GM10248 (cell line): ENCODE measurements at places on chromosomes 6 and 20.

DNA sequence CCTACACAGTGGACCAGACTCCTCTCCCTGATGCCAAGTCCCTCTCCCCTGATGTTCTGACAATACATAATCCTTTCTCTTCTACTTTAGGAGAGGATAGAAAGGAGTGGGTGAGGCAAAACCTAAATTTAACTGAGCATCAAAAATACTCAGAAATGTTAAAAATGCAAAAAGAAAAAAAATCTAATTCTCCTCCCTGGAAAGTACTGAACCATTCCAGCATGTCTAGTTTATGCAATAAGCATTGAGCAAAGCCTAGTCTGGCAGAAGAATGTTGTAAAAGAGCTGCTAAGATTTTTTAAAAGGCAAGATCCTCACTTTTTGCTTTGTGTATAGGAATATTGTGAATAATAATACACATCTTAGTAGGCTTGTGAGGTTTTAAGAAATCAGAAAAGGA, 116.6 kb upstream of the STXBP5 start:
- DNase-seq = no peak

- DNase-seq = no peak
These were observed 149.5 kb downstream of the RNF144B start for GRCh38 chr6:18536591-18537055.

DNA sequence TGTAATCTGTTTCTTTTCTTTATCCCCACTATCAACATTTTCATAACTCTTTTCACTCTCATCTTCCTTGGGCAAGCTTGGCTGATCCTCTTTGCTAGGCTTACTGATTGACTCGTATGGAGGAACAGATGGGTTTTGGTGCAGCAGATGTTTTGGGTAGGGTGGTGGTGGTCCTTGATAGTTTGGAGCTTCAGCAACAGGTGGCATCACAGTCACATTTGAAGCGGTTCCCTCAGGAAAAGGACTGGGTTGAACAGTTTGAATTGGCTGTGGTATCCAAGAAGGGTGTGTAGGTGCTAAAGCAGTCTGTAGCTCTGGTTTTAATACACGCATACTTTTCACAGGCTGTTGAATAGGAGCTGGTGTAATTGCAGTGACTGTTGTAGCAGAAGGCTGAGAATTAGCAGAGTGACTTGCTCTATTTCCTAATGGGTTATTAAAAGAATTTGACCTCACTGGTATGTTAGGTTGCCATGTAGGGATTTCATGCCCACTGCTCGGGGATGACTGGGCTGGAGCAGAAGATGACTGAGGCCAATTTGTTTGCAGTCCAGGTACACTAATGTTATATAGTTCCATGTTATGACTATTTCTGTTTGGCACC, 34.5 kb downstream of the LATS1 start:
- DNase-seq = no peak

DNA sequence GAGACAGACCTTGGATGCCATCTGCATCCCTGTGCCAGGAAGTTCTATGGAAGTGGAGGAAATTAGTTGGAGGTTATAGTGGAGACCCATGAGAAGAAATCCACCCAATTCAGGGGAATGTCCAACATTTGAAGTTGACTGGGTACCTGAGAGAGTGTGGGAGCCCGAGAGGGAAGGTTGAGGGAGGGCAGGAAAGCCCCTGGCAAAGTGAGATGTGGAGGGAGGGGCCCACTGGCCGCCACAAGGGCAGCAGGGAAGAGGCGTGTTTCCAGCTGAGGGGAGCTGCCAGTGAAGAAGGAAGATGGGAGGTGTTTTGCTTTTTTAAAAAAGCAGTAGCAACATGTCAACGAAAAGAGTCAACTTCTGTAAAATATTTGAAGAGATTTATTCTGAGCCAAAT, 16.3 kb upstream of the SERPINB9 start:
- DNase-seq = no peak

DNA sequence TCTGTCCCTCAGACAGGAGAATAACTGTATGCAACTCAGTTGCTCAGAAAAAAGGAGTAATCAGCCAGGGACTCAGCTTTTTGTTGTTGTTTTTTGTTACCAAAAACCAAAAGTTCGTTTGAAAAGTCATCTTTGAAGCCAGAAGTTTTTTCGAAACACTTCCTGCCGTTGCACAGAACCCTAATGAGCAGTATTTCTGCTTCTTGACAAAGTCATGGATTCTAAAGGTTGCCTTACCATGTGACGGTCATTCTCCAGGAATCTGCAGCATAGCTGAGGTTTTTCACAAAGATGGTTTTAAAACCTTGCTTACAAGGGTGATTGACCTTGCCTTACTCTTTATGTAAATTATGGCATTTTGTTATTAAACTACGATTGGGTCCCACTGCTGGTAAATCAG, 1.9 kb downstream of the RAB32 start:
- no peak for DNase-seq

GRCh38 chr20:46056970-46057855, 28.2 kb downstream of the SLC12A5 start:
- DNase-seq = peak; percentile 44

- no peak for DNase-seq
These were observed 102.1 kb downstream of the ATP9A start for GRCh38 chr20:51666126-51666525.

GRCh38 chr20:47568019-47568418, 66.3 kb downstream of the NCOA3 start:
- DNase-seq = no peak

GRCh38 chr20:33233129-33233774, 2.5 kb upstream of the BPIFA1 start:
- DNase-seq = no peak

DNA sequence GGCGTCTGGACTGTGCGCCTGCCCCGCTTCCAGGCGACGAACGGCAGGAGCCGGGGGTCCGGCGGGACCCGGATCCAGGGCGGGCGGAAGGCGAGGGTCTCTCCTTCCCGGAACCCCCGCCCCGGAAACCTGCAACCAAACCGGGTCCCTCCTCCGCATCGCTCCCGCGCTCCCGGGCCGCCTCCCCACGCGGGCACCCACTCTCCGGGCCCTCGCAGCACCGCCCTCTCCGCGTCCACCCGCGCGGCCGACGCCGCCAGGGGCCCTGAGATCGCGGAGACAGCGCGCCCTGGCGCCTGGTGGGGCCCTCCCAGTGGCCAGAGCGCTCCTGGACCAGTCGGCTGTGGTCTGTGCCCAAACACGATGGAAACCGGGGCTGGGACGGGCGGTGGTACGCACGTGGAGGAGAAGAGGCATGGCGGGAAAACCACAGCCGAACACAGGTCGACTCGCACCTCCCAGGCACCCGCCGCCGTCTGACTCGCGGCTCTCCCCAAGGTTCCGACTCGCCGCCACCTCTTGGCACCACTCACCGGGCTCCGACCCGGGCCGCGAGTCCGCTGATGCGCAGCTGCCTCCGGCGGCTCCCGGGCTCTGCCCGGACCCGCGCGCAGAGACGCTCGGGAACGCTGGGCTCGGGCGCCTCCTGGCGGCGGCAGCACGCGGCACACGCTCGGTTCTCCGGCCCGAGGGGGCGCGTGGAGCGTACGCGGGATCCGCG, 7.9 kb downstream of the NKX2-2 start:
- peak; percentile 80 for DNase-seq

DNA sequence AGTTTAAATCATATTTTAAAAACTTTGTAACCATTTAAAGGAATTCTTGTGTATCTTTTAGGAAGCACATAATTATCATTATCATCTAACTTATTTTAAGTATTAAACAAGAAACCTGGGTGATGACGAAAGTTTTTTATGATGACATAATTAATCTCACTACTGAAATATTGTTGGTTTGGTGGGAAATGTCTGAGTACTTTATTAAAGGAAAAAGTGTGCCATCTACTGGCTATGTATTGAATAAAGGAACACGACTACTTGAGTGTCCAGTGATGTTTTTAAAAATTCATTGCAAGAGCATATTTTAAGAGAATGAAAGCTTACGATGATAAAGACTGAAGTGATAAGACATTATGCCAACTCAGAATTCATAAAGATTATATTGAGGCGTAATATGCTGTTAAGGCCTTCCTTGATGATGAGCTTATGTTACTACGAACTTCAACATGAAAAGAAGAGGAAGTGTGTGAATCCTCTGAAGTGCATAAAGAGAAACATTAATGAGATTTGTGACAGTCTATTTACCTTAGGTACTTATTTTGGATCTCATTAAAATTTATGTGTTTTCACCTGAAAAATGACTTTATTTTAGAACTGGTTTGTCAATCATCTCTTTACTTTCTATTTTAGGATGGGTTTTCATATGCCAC, 12.0 kb upstream of the TRMT11 start:
- peak; percentile 46 for DNase-seq

- DNase-seq = no peak
These were observed 120.1 kb upstream of the PHACTR3 start for GRCh38 chr20:59484228-59484627.

- DNase-seq = no peak
These were observed 13.5 kb upstream of the MOXD1 start for GRCh38 chr6:132414761-132415160.

GRCh38 chr20:63610581-63611435, 16.1 kb downstream of the GMEB2 start:
- no peak for DNase-seq

GRCh38 chr6:1015825-1016224, 296.1 kb upstream of the FOXQ1 start:
- no peak for DNase-seq

DNA sequence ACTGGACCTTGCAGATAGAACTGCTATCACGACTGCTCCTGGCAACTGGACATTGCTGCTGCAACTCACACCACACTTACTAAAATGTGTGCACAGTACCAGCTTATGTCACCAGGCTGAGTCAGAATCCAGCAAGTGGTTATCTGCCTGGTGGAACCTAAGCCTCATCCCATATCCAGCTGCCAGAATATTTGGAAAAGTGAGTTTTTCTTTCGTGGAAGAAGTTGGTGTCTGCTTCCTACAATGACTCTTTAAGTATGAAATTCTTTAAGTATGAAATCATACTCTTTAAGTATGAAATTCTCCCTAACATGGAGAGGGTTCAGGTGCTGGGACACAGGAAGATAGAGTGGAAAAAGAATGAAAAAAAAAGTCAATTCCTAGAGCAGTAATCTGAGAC, 16.4 kb upstream of the POLR1H start:
- DNase-seq = no peak

- DNase-seq = no peak
These were observed 45.1 kb upstream of the FOXA2 start for GRCh38 chr20:22629447-22629846.

GRCh38 chr6:10416516-10416862, 1.6 kb upstream of the TFAP2A start:
- DNase-seq = no peak

DNA sequence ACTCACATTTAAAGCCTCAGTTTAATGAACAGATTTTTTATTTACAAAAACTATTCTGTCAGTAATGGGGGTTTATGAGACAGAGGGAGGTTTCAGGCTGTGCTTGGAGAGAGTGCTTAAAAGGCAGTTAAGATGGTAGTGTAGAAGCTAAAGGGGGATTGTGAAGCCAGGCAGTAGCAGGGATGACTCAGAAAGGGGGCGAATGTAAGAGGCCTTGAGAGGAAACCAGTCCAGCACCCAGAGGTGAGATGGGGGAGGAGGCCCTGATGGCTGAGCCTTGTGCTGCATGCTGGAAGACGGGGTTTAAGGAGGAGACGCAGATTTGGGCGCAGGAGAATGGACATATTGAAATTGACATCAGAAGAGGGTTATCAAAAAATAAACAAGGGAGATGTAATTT, 6.6 kb upstream of the SERPINB9 start:
- DNase-seq = no peak

- no peak for DNase-seq
These were observed 1130.1 kb downstream of the HACE1 start for GRCh38 chr6:103729658-103730057.

DNA sequence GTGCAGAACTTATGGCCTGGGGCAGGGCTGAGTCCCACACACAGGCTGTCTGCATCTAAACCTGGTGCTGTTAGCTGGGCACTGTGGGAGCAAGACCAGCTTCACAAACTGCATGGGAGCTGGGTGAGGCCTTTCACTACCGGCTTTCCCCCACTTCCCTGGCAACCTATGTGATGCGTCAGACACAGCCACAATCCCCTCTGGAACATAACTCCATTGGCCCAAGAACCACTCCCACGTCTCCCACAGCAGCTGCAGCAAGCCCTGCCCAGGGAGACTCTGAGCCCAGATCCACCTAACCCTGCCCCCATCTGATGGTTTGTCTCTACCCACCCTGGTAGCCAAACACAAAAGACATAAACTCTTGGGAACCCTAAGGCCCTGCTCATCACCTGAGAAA, 9.3 kb downstream of the WDR27 start:
- no peak for DNase-seq

DNA sequence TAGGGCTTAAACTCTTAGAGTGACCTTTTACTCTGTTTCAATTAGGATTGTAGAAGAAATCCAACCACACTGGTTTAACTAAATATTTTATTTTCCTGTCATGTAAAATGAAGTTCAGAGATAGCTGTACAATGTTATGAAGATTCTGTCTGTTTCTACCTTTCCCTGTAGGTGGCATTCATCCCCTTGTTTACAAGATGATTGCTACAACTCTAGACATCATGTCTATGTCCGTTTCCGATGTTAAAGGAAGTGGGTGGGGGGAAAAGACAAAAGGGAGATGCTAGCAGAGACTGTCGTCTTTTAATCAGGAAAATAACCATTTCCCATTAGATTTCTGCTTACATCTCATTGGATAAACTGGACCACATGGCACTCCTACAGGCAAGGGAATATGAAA, 30.9 kb upstream of the RIMS1 start:
- DNase-seq = no peak

DNA sequence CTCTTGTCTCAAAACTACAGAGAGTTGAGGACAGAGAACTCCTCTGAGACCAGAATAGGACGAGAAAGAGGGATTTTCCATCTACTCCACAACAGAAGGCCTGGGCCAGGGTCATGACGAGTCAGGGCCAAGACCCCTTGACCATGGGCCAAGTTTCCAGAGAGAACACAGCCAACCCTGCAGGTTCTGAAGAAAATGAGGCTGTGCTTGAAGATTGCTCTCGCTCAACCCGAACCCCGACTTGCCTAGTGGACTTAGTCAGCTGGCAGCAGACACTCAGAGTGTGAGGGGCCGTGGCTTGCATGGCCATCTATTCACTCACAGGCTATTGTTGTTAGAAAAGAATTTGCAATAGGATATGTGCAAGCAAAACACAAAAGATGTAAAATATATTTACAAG, 54.5 kb downstream of the TMEM242 start:
- DNase-seq = no peak

DNA sequence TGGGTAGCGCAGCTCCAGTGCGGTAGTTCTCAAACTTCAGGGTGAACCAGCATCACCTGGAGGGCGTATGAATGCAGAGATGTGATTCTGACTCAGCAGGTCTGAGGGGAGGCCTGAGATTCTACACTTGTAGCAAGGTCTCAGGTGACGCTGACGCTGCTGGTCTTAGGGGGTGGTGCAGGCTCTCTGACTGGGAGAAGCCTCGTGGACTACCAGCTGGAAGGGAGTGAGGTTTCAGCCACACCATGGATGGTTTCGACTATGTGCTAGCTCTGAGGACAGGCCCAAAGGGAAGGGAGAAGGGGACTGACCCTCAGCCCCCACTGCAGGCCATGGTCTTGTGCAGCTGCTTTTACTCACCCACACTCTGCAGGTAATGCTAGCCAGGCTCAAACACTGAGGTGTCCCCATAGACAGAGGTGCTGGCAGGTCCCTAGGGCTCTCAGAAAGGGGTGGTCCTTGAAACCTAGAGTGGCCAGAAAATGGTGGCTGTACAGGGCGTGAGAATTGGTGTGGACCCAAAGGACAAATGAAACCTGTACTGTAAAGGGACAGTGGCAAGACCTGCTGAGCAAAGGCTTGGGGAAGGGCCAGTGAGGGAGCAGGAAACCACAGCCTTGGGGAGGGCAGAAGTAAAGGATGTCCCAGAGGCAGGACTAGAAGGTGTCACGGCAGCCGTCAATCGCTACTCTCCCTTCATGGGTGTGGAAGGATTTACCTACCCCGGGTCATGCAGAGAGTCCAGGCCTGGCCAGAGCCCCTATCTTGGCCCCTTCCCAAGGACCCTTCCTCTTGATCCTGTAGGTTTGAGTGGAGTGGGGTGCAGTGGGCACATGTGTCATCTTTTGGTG, 52.7 kb downstream of the EBF4 start:
- no peak for DNase-seq
